Activated T-cell treated with anti-CD3 and anti-CD28 coated beads for 4 hours (primary cell): ENCODE measurements at places on chromosomes 12 and 14.

DNA sequence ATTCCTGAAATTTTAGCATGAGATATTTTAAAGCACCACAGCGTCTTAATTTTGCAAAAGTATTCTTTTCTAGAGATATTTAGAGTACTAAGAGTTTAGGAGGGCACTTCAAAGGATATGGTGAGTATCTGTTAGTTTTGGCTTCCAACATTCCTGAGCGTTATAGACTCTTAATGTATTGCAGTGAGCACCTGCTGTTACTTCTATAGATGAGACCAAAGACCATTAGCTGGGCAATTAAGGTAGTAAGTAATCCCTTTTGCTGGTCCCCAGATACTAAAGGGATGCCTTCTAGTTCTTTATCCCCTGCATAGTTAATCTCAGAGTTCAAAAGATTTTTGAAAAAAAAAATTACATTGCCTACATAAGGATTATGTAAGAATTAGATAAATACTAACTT, 975.6 kb downstream of the GALC start:
- DNase-seq: no peak

- DNase-seq: no peak
Measured at GRCh38 chr12:94898388-94898787, 105.1 kb downstream of the NDUFA12 start.

DNA sequence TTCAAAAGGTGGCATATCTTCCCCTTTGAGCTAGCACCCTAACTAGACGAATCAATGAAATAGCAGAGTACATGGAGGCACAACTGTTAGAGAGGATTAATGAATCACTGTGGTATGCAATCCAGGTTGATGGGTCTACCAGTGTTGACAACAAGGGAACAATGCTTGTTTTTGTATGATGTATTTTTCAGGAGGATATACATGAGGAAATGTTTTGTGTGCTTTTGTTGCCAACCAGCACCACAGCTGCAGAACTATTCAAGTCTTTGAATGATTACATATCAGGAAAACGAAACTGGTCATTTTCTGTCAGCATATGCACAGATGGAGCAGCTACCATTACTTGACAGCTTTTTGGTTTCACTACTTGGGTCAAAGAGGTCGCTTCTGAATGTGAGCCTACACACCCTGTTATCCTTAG, 142.6 kb downstream of the GPHN start:
- DNase-seq: no peak

DNA sequence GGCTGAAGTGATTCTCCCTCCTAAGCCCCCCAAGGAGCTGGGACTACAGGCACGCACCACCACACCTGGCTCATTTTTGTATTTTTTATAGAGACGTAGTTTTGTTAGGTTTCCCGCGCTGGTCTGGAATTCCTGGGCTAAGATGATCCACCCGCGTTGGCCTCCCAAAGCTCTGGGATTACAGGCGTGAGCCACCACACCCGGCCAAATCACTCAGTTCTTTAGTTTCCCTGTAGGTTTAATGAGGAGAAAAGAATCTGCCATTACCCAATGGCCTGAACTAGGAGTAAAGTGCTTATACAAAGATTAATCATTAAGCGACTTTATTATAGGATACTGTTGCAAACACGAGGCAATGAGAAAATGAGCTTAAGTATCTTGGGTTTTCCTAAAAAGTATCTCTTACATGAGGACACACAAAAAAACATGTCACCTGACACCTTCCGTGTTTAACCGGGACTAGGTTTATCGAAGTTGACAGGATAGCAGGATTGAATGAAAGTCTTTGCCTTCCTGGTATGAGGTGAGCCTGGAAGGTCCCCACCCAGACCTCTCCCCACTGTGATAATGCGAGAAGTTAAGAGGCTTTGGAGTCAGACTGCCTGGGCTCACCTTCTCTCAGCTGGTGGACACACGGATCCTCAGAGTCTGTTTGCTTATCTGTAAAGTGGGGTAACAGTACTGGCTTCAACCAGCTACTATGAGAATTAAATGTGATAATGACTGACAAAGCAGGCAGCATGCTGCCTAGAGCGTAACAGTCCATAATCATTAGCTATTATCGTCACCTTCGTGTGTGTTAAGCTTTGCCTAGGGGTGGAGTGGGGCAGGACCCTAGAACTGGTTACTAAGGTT, 133.5 kb upstream of the KRAS start:
- no peak for DNase-seq

GRCh38 chr14:27318774-27319420, 721.1 kb upstream of the NOVA1 start:
- DNase-seq: no peak

DNA sequence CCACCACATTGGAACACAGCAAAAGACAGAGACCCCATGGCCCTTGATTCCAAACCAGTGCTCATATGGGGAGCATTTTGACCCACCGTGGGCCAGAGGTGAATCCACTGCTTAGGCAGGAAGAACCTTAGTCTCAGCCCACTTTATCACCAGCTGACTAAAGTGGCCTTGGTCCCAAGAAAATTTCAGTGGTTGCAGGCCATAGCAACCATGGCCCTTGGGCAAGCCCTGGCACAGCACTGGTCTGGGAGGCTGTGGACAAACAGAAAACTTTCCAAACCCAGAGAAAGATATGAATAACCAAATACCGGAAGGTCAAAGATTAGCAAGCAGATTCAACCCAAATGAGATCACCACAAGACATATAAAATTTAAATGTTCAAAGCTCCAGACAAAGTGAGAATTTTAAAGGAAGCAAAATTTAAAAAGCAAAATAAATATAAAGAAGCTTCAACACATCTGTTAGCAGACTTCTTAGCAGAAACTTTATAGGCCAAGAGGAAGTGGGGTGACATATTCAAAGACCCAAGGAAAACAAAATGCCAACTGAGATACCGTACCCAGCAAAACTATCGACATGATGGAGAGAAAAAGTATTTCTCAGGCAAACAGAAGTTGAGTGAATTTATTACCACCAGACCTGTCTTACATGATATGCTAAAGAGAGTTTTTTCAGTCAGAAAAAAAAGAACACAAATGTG, 7.8 kb downstream of the KLRK1 start:
- DNase-seq: no peak

DNA sequence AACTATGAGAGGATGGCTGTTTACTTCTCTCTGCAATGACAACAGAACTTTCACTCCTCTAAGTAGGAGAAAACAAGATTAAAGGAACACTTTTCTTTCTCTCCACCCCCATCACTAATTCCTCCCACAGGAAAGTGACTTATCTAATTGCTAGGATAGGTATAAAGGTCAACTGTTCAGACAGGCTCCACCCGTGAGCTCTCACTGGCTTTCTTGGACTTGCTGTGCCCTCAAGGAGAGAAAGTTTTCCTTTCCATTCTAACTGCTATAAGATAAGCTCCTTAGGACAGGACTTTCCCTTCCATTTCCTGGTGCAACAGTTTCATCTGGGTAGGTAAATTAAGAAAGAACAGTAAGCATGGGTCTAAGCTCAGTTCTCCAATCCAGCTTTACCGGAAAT, 4.8 kb downstream of the SLC41A2 start:
- no peak for DNase-seq
